ENCODE measurements at places on chromosomes 6 and 20.

DNA sequence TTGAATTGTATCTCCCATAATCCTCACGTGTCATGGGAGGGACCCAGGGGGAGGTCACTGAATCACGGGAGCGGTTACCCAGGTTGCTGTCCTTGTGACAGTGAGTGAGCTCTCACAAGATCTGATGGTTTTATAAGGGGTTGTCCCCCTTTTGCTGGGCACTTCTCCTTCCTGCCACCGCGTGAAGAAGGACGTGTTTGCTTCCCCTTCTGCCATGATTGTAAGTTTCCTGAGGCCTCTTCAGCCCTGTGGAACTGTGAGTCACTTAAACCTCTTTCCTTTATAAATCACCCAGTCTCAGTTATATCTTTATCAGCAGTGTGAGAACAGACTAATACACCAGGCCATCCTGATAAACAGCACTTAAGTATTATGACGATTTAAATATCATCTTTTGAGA lies 9.0 kb upstream of the MRGBP start:
- no peak for DNase-seq

- no peak for DNase-seq
Observed at GRCh38 chr6:51531623-51532022, 555.8 kb downstream of the PKHD1 start.

- DNase-seq: no peak
Observed at GRCh38 chr6:117137711-117138110, 127.6 kb upstream of the VGLL2 start.

- DNase-seq: no peak
Observed at GRCh38 chr6:135880066-135880972, 28.8 kb downstream of the PDE7B start.

GRCh38 chr6:24690593-24690992 lies 23.7 kb downstream of the ACOT13 start:
- no peak for DNase-seq

GRCh38 chr6:69785697-69786096 lies 11.1 kb downstream of the LMBRD1 start:
- no peak for DNase-seq

- DNase-seq: no peak
Observed at GRCh38 chr6:14499841-14500240, 382.3 kb downstream of the CD83 start.

DNA sequence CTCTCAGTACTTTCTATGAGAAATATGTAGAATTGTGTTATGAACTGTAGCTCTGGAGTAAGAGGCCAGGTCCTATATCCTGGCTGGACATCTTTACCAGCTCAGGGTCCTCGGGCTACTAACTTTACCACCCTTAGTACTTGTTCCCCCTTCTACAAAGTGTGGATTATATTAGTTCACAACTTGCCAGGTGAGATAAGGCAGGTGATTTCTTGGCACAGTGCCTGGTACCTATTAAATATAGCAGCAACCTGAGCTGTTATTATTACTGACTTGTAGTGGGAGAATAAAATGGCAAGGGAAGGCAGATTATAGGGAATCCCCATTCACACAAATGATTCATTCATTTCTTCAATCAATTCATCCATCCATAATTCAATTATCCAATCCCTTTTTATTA lies 150.1 kb downstream of the DOK5 start:
- no peak for DNase-seq

DNA sequence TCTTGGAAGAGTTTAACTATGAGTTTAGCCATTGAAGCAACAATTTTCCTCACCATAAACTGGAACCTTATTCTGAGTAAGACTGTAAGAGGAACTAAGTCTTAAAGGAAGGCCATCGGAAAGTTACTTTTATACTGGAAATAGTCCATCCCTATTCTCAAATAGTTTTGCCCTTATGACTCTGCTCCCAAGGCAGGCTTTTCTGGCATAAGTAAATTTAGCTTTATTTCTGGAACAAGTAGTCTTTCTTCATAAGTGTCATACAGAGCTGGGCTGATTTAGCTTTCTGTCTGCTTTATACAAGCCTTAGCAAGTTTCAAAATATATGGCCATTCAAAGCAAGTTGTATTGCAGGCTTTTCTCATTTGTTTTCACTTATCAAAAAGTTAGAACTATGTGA lies 328.1 kb downstream of the HACE1 start:
- DNase-seq: no peak

All from NCI-H446 treated with DMSO at 0.1 percent for 48 hours (cell line).